ENCODE measurements at places on chromosomes 13 and 19.

- no peak for DNase-seq
These were observed 26.7 kb downstream of the ZNRF4 start for GRCh38 chr19:5481957-5482356.

DNA sequence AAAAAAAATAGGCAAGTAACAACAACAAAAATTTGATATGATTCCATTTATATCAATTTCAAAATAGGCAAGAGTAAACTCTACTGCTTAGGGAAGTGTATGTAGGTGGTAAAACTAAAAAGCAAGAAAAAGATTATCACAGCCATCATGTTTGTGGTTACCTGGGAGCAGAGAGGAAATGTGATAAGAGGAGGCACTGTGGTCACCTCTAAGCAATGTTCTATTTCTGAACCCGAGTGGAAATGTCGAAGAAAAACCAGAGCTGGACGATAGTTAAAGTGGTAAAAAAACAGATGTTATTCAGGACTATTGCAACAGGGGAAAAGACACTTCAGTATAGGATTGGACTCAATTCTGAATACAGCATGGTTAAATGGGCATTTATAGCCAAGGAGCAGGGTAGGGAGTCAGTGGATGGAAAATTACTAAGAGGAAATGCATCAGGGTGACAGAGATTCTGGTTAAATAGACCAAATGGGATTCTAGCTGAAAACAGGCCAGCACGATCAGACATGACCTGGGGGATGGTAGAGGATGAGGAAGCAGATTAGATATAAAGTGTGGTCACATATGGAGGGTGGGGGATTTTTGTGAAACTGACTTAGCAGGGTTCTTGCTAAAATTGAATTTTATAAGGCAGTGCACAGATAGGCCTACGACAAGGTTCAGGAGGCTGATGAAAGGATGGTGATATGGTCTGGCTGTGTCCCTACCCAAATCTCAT lies 6.0 kb upstream of the TEX30 start:
- no peak for DNase-seq

- no peak for DNase-seq
These were observed 27.5 kb upstream of the SERPINE3 start for GRCh38 chr13:51311957-51312520.

DNA sequence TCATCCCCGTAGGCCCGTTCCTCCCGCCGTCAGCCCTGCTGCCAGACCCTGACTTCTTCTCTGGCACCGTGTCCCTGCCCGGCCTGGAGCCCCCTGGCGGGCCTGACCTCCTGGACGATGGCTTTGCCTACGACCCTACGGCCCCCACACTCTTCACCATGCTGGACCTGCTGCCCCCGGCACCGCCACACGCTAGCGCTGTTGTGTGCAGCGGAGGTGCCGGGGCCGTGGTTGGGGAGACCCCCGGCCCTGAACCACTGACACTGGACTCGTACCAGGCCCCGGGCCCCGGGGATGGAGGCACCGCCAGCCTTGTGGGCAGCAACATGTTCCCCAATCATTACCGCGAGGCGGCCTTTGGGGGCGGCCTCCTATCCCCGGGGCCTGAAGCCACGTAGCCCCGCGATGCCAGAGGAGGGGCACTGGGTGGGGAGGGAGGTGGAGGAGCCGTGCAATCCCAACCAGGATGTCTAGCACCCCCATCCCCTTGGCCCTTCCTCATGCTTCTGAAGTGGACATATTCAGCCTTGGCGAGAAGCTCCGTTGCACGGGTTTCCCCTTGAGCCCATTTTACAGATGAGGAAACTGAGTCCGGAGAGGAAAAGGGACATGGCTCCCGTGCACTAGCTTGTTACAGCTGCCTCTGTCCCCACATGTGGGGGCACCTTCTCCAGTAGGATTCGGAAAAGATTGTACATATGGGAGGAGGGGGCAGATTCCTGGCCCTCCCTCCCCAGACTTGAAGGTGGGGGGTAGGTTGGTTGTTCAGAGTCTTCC lies 1.3 kb upstream of the CLASRP start:
- no peak for DNase-seq

DNA sequence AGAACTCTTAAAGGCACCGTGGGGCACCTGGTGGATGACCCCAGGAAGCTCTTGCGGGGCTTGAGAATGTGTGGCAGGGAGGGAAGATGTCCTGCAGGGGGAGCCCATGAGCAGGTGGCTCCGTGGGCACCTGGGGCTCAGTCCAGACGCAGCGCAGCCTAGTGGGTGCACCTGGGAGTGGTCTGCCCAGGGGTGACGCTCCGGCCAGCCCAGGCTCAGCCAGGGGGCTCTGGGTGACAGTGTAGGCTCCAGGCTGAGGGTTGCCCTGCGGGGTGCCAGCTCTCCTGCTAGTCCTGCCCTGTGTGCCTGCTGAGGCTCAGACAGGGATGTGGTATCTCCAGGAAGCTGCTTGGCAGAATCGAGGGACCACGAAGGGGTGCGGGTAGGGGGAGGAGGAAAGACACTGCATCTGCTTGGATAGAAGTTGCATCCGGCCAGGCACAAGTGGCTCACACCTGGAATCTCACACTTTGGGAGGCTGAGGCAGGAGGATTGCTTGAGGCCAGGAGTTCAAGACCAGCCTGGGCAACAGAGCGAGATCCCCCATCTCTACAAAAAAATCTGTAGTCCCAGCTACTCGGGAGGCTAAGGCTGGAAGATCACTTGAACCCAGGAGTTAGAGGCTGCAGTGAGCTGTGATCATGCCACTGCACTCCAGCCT lies 15.0 kb upstream of the PGLS start:
- DNase-seq: no peak

- no peak for DNase-seq
These were observed 24.2 kb upstream of the TTYH1 start for GRCh38 chr19:54390942-54391577.

DNA sequence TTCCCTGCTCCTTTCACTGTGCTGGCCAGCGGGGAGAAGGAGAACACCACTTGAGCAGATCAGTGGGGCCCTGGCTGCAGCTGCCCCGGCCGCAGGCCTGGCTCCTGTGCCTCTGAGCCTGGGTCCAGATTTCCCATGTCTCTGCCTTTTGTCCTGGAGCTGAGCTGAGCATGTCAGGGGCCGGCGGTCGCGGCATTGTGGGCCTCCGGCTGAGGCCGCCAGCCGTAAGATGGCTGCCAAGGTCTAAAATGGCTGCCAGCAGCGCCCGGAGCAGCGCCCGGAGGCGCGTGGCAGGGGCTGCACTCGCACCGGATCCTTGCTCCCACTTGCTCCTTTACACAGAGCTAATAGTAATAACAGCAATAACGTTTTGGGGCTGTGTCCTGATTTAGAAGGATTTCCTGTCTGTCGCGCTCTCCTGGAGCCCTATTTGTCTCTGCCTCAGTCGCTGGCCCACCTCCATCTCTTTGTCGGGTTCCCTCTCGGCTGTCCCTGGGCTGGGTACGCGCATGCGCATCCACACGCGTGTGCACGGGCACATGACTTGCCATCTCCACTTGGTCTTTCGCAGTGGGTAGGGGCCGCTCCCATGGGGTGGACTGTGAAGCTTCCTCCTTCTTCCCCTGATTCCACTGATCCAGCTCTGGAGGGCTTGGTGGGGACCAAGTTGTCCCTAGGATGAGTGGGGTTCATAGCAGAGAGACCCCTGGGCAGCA lies 32.1 kb downstream of the LYL1 start:
- peak; percentile 48 for DNase-seq

GRCh38 chr13:48975101-48975855 lies 434 bp upstream of the FNDC3A start:
- no peak for DNase-seq

GRCh38 chr13:40515702-40516101 lies 150.7 kb downstream of the FOXO1 start:
- no peak for DNase-seq

DNA sequence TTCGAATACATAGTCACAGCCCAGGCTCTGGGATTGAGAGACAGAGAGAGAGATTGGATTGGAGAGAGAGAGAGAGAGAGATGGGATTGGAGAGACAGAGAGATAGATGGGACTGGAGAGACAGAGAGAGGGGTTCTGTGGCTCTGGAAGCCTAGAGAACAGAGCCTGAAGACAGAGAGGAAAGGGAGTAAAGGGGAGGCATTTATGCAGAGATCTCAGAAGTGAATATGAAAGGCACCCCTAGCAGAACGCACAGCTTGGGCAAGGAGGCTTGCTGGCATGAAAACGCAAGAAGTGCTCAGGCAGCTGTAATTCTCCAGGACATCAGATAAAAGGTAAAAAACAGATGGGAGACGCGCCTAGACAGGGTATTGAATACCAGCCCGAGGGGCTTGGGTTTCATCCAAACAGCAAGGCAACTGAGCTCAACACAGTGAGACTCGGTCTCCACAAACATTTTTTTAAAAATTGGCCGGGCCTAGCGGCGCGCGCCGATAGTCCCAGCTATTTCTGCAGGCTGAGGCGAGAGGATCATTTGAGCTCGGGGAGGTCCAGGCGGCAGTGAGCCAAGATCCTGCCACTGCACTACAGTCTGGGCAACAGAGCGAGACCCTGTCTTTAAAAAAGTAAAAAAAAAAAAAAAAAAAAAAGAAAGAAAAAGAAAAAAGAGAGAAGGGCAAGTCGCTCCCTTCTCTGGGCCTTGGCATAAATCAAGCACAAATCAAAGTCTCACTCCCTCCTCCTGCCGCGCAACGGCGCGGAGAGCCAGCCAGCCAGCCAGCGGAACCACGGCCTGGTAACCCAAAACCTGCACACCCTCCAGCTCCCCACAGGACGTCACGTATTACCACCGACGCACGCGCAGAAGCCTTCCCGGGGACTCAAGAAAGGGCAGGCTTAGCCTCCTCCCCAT lies 774 bp upstream of the PPP2R1A start:
- DNase-seq: no peak

- no peak for DNase-seq
These were observed 32.9 kb downstream of the TSHZ3 start for GRCh38 chr19:31316201-31316951.

GRCh38 chr19:35963514-35963913 lies 27.3 kb downstream of the LRFN3 start:
- DNase-seq: no peak

GRCh38 chr19:10557603-10558197 lies 8.1 kb downstream of the KRI1 start:
- no peak for DNase-seq

- DNase-seq: no peak
These were observed 1599.1 kb downstream of the PCDH9 start for GRCh38 chr13:65631078-65631477.

DNA sequence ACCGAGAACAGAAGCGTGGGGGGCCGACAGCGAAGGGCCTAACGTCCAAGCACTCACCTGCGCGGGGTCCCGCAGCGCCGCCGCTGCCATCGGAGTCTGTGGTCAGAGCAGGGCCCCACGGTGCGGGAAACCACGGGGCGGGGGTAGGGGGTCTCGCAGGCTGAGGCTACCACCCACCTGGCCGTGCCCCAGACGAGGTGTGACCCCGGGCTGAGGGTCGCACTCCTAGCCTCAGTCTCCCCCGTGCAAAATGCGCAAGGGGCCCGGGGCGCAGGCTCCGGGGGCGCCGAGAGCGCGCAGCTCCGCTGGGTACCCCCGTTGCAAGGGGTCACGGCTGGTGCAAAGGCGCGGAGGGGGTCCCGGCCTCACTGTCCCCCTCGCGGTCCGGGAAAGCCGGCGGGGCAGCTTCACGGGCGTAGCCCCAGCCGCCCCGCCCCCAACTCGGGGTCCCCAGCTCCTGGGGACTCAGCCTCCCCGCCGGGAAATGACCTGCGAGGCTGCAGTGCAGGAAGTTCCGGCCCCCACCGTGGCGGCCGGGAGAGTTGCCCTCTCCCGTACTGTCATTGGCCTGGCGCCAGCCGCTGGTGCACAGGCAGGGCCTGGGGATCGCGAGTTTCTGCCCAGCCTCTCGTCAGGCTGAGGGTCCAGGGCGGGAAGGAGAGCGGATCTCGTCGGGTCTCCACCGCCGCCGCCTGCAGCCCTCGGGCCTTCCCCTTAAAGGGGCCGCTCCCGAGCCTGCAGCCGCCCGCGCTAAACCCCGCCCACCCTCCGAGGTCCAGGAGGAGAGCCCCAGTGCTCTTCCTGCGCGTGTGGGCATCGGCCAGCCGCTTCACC lies at the start of gene ZNF792:
TSS of gene ZNF792 (minus strand) at position 657 of the 834 bp plus-strand sequence. CDS start at position 90, 567 bp downstream.
- no peak for DNase-seq

DNA sequence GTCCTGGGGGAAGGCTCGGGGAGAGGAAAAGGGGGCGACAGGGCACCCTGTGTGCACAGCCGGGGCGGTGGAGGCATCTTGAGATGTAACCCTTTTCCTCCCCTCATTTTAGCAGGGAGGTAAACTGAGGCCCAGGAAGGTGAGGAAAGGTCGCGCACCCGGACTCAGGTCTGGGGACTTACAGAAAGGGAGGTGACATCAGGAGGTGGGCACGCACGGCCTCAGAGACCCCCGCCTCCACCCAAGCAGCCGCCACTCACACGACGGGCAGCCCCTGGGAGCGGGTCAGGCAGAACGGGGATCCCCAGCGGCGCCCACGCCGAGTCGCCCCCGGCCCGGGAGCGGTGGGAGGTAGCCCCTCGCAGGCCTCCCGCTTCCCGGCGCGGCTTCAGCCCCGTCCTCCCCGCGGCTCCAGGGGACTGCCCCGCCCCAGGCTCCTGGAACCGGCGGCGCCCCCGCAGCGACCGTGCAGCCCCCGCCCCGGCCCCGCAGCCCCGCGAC lies 477 bp downstream of the PIP5K1C start:
- DNase-seq: no peak

- DNase-seq: no peak
These were observed 71.6 kb upstream of the ZDHHC20 start for GRCh38 chr13:21530656-21531055.

- DNase-seq: no peak
These were observed 12.6 kb upstream of the CSNK1A1L start for GRCh38 chr13:37118016-37118415.

DNA sequence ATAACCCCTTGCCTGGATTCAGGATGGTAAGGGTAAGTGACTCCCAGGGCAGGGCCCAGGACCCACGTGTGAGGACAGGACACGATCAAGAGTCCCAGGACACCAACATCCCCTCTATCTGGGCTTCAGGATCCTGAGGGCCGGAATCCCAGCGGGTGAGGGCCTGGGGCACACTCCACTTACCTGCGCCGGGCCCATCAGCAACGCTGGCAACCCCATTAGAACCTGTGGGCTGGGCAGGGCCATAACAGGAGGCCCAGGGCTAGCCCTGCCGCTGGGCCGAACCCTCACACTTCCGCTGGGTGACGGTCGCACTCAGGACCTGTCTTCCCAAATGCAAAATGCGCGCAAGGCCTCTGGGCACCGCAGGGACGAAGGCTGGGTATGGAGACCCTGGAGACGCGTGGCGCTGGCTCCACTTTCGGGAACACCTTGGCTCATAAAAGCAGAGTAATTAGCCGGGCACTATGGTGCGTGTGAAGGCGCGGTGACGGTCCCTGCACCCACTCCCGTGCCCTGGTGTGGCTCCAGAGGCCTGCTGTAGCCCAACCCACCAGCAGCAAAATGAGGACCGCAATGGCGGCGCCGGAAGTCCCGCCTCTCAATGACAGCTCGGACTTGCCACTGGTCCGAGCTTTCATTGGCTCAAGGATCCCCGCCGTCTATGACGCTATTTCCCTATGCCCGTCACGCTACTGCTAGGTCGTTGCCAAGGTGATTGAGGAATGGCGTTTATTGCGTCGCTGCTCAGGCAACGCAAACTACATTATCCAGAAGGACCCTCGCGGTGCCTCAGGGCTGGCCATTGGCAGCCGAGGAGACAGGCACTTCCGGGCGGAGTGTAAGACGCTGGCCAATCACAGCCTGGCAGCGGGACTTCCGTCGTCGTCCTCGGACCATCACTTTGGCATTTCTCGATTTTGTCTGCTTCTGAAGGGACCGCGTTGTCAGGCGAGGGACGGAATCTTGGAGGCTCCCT lies at the start of gene ZNF132:
TSS of gene ZNF132 (minus strand) at position 578 of the 979 bp plus-strand sequence. CDS start at position 246, 332 bp downstream.
- peak; percentile 100 for DNase-seq

- no peak for DNase-seq
These were observed 134.1 kb downstream of the LACC1 start for GRCh38 chr13:44013758-44014291.

Data from cerebellar nuclear complex (tissue), 1 donor.